ENCODE measurements at places on chromosomes 5 and 9.

DNA sequence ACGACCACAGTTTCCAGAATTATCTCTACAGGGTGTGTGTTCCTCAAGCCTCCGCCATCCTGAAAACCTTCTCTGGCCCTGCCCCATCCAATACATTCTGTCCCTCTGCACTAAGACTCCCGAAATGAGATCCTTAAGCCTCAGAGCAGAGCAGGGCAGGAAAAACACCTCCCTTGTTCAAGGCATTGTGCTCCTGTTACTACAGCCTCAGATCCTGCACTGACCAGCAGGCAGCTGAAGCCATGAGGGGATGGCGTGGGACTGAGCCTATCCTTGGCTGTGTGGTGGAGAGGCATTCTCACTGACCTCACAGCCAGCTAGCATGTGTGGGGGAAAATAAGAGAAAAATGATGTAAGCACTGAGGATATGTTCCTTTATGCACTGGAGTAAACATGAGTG, 106.7 kb upstream of the PHYKPL start:
- no peak for DNase-seq

DNA sequence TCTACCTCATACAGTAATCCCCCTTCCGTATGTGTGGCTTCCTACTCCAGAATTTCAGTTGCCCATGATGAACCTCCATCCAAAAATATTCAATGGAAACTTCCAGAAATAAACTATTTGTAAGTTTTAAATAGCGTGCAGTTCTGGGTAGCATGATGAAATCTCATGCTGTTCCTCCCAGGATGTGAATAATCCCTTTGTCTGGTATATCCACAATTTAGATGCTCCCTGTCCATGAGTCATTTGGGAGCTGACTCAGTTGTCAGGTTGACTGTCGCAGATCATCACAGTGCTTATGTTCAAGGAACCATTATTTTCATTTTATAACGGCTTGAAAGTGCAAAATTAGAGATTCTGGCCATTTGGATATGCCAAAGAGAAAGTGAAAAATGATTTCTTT, 290.1 kb upstream of the CDH9 start:
- DNase-seq = no peak

DNA sequence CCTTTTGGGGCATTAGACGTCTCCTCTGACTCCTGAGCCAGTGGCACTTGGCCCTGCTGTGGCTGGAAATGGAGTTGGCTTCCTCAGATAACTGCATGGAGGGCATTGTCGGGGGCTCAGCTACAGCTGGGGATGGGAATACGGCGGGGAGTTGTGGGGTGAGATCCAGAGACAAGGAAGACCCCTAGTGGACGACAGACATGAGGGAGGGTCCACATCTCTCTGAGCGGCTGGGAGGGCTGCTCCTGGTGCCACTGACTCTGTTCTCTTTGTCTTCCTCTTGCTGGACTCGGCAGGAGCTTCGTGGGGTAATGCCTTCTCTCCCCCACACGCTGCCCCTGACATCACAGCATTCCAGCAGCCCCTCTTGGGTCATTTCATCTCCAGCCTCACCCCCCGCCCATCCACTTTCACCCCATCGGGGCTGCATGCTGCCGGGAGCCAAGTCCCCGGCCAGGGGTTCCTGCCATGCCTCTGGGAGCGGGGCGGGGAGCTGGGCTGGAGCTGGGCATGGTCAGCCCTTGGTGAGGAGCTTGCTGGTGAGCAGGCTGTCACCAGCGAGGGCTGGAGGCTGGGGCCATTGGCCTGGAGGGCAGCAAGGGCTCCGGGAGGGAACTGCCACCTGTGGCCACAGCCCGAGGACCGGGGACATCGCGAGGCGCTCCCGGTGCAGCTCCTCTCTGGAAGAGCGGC, 172.3 kb downstream of the CACNA1B start:
- DNase-seq = no peak

GRCh38 chr9:127293767-127294166, 29.2 kb downstream of the GARNL3 start:
- DNase-seq = no peak

- DNase-seq = no peak
These were observed 109.9 kb downstream of the CACNA1B start for GRCh38 chr9:137987244-137988030.

DNA sequence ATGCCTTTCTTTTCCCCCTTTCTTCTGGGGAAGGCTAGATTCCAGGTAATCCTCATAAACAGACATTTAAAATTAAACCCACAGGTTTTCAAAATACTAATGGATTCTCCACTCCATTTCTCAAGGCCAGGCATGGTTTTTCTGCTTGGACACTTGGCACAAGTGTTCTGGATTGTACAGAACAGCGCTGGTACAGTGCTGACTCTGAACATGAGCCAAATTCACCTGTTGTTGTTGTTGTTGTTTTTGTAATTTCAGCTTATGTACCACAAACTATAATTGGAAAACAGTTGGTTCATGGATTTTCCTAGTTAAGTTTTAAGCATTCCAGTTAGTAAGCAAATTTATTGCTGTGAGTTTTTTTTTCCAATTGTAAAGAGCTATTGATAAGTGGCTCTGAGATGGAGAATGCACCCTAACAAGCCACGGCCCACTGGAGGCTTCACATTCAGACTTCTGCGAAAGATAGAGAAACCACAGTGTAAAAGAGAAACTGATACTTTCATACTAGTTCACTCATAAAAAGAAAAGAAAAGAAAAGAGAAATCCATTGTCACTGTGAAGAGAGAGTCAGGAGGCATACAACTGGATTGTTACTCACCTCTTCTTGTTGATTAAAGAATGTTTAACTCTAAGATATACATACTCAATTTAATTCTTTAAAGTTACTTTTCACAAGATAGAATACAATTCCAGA, 16.2 kb upstream of the ITGA1 start:
- no peak for DNase-seq

DNA sequence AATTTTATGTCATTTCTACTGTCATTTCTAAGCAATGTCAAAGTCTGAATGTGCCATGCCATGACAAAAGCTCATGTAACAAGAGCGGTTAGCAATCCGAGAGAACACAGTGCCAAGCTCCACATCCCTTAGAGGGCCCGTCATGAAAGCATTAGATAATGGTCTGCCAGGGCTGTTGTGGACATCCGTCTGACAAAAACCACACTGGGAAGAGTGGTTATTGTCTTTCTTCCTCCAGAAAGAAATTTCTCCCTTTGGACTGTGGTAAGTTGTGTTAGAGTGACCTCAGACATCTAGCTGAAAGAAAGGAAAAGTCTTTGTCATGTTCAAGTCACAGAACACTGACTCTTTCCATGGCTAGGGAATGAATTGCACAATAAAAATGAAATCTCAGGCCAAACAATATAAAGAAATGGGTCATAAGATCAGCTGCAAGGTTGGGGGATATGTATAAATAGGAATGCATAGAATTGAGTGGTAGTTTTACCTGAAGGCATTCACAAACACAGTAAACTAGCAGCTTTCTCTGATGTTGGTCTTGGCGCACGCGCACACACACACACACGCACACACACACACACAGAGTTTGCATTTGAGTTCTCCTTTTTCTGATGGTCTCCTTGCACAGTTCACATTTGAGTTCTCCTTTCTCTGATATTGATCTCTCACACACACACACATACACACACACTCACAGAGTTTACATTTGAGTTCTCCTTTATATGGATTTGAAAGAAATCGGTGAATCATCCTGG, 5.3 kb downstream of the SLC1A3 start:
- no peak for DNase-seq

GRCh38 chr5:50684721-50685120, 18.3 kb downstream of the PARP8 start:
- DNase-seq = no peak

- no peak for DNase-seq
These were observed 21.7 kb downstream of the ERGIC1 start for GRCh38 chr5:172855597-172856292.

- DNase-seq = no peak
These were observed 183.9 kb downstream of the AUH start for GRCh38 chr9:91177661-91178280.
